ENCODE measurements at places on chromosomes 6 and 20.

DNA sequence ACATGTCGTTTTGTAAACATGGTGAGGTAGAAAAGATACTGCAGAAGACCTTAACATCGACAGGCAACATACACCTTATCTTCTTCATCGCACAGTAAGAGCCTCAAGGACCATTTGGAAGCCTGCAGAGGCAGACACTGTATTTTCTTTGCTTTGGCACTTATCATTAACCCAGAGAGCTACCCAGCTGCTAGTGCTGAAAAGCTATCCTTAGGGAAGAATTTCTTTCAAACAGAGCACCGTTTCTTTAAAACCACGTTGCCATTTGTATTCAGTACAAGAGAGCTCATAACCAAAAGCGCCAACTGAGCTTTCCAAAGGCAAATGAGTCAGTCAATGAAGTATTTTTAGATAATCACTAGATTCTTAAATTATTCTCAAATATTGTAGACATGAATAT is 306.6 kb downstream of the EPM2A start:
- no peak for DNase-seq

DNA sequence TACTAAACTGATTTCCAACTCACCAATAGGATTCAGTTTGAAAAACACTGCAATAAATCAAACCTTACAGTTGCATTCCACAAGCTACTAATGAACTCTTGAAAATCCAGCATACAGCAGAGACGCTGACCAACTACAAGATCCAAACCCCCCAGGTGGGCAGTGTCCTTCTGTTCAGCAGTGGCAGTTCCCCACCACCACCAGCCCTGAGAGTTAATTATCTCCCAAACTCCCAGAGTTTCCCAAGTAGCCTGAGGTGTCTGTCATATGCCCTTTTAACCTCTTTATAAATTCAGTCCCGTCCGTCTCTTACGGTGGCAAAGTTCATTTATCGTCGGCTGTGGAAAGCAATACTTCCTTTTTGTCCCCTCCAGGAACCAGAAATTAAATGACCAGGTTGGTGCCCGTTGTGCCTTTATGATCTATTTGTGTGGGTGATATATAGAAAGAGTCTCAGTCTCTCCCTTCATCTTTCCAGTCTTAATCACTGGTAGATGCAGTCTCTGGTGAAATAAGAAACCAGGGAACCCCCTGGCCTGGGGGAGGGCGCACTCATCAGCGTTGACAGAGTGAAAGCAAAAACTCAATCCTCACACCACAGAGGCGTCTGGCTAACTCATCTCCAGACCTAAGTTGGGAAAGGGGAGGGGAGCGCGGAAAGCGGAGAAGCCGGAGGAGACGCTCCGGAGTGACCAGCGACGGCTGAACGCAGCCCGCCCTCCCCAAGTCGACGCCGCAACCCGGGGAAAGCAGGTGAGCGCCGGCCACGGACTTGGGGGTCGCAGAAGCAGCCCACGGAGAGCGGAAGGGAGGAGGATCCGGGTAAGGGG is 717 bp downstream of the MRPL14 start:
- peak; percentile 39 for DNase-seq

- DNase-seq, result no peak
Measured at GRCh38 chr20:58901488-58902402, 49.2 kb downstream of the GNAS start.

DNA sequence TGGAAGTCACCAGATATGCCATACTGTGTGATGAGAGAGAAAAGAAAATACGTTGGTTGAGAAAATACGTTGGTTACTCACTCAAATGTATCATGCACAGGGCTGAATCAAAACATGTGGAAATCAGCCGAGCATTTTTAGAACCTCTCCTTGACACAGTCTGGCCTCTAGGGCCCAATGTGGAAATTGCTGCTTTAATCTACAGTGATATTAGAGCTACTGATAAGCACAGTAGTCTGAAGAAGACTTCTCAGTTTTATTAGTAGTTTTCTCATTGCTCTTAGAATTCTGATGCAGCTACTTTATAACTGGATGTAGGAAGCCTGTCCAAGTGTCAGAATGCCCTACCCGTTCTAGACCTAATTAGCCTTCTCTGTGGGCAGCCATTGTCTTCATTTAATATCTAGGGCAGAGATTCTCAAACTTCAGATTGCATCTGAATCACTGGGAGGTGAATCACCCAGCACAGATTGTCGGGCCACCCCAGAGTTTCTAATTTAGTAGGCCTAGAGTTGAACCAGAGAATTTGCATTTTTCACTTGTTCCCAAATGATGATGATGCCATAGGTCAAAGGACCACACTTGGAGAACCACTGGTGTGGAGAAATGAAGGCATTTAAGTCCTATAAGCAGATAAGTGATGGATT is 229.1 kb downstream of the PLCB1 start:
- DNase-seq, result no peak
